SIG-M5 (cell line): ENCODE measurements at places on chromosomes 12 and 14.

DNA sequence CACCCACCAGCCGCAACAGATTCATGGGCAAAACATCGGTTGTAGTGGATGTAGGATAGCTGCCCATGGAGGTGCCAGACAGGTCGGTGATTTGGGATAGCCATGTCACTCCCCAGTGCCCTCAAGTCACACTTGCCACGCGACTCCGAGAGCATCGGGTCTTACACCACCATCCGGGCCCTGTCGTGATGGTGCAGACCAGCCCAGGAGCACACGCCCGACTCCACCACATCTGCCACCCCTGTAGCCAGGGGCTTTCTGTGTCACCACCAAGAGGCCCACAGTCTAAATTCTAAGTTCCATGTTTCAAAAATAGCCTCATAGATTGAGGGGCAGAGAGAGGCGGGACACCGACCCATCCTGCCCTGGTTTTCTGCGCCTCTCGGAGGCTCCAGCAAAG is 18.0 kb downstream of the FOXN4 start:
- no peak for DNase-seq

GRCh38 chr12:51953864-51954263 is 2.4 kb downstream of the ACVR1B start:
- no peak for DNase-seq

GRCh38 chr14:20644520-20644919 is 3.0 kb upstream of the OR6S1 start:
- no peak for DNase-seq

DNA sequence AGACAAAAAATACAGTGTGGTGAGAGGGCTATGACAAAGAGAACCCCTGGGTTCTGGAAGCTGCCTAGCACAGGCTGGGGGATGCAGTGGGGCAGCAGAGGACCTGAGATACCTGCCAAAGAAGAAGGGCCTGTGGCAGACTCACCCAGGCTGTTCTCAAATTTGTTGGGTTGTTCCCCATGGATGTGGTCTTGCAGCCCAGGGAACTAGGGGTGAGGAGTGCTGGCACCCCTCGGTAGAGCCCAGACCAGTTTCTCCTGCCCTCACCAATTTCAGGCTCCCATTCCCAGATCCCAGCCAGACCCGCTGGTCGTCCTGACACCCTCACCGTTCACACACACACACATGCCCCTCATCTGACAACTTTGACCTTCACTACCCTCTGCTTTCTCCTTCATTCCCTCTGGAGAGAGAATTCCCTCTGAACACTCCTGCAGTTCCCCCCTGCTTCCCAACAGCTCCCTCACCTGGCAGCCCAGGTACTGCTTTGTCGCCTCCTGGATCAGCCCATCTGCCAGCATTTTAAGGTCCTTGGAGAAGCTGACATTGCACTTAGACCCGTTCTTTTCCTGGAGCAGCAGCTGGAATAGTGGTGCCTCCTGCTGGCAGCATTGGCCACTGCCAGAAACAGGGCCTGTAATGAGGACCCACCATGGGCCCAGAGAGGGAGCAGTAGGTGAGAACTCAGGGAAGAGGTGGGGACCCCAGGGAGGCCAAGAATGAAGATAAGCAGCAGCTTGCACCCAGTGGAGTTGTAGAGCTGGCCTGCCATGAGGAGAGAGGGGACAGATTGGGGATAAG is 5.9 kb upstream of the GDF11 start:
- DNase-seq, result no peak

DNA sequence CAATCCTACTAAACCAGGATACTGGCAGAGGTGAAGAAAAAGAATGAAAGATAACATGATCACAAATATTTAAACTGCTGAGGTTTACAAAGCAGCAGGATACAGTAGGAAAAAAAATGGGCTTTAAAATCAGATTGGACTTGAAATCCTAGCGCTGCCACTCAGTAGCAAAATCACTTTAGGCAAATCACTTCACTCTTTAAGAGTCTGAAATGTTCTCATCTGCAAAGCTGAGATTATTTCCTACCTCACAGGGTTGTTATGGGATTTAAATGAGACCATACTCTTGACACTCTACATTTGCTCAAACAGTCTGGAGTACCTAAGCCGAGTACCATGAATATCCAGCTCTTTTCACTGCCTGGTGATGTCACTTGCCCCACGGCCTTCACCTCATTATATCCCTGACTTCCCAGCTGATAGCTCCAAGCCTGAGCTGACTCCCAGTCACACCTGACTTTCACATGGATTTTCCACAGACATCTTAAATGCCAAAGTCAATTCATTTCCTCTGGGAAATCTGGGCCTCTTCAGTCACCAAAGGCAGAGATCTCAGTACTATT is 60.2 kb downstream of the UBR7 start:
- DNase-seq, result no peak

DNA sequence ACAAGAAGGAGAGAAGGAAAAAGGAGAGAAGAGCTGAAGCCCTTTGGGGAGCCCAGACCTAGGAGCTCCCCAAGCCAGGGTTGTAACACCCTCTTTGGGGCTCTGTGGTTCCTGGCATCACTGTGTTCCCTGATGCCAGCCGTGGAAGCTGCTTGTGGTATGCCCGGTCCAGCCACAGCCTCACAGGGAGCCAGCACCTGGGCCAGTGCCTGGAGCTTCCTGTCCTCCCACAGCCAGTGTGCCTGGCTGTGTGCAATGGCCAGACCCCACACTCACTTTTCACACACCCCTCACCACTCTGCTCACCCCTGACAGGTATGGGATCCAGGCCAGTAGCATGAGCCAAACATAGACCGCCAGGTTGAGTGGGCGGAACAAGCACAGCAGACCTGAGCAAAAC is 834.7 kb downstream of the FLRT2 start:
- no peak for DNase-seq

DNA sequence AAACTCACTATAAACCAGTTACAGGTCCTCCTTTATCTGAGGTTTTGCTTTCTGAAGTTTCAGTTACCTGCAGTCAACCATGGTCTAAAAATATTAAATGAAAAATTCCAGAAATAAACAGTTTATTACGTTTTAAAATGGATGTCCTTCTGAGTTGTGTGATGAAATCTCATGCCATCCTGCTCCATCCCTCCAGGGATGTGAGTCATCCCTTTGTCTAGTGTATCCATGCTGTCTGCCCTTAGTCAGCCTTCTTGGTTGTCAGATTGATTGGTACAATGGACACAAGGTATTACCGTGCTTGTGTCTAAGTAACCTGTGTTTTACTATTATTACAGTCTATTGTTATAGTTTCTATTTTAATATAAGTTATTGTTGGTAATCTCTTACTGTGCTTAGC is 328.3 kb downstream of the APAF1 start:
- DNase-seq, result no peak

DNA sequence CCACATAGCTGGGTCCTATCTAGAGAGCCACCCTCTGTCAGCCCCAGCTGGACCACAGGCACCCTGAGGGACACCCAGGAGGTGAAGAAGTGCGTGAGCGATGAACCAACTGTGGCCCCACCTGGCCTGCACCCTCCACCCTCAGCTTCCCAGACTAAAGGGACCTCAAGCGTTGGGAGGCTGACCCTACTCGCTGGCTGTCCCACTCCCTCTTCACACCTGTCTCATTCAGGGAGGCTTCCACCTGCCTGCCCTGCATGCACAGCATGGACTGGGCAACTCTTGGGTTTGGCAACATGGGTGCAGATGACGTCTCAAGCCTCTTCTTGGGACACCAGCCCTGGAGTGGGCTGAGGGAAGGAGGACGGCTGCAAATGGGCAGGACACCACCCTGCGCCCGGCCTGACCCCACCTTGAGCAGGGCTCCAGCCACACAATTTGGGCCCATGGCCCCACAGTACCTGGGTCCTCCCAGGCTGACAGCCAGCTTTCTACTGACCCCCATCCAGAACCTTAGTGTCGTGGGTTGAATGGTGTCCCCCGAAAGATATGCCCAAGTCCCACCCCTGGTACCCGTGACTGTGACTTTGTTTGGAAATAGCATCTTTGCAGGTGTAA is 2.1 kb downstream of the TMEM179 start:
- DNase-seq, result no peak

DNA sequence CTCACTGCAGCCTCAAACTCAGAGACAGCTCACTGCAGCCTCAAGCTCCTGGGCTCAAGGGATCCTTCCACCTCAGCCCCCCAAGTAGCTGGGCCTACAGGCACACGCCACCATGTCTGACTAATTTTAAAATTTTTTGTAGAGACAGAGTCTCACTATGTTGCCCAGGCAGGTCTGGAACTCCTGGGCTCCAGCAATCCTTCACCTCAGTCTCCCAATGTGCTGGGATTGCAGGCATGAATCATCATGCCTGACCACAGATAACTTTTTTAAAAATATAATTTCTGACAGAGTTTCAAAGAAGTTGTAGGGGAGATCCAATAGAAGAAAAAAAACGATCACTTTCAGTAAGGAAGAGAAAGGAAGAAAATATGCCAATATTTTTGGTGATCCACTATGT is 189.7 kb upstream of the CDKN3 start:
- DNase-seq, result no peak

DNA sequence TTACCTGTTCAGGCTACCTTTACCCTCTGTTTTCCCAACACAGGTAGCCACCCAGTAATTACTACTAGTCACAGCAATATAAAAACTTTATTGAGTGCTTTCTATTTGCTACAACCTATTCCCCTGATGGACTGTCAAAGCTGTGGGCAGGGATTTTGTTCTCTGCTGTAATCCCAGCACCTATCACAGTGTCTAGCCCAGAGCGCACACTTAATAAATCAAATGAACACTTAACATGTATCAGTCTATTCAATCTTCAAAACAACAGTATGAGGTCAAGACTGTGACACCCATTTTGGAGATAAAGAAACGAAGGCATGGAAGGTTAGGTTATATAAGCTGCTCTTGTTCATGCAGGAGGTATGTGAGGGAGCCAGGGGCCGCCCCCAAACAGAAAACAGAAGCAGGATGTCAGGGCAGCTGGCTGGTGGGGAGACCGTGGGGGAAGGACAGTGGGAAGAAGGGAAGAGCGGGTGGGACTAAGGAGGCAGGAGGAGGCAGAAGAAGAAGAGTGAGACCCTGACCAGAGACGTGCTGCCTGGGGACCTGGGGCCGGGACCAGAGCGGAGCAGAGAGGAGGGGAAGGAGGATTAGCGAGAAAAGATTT is 1.7 kb downstream of the TNFRSF1A start:
- no peak for DNase-seq

GRCh38 chr12:1083151-1083888 is 92.3 kb downstream of the ERC1 start:
- no peak for DNase-seq

DNA sequence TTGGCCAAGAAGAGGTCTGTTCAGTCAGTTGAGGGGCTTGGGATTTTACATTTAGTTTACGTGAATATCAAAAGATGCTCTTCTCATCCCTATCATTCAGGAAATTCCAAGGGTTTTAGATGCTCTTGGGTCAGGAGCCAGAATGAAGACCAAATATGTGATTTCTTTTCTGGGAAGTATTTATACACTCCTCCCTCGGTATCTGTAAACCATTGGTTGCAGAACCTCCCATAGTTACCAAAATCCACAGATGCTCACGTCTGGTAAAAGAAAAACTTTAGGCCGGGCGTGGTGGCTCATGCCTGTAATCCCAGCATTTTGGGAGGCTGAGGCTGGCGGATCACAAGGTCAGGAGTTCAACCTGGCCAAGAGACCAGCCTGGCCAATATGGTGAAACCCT is 75.9 kb downstream of the TNFAIP2 start:
- no peak for DNase-seq

DNA sequence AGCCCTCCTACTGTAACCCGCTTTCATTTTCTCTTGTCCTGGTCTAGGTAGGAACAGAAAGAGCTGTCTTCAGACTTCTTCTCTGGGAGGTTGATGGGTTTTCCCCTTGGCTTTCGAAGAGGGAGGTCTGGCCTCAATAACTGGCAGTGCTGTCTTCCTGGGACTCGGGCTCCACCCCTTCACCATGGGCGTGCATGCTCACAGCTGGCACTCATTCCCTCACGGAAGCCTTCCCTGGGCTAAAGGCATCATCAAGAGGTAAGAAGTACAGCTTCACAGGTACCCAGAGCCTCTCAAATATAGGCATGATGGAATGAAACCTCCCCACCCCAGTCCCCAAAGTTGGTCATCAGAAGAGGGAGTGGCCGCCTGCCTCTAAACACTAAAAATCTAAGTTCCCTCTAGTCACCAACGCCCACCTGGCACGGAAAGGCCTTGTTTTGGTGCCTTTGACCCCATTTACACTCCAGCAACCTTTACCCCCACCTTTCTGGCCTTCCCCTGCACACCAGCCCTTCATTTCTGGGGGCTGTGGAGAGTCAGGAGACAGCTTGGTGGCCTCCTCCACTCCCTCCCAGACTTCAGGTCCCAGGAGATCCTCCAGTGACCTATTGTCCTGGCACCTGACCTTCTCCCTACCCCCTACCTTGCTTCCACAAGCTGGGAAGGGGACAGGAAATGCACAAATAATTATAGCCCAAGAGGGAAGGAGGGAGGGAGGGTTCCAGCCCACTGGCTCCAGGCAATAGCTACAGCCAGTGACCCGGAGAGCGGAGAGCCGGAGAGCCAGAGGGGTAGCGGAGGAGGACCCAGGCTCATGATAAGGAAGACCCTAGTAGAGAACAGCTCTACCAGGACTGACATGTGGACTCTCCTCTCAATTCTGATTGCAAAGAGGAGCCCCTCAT is 2.8 kb downstream of the RAPGEF3 start:
- DNase-seq, result no peak

DNA sequence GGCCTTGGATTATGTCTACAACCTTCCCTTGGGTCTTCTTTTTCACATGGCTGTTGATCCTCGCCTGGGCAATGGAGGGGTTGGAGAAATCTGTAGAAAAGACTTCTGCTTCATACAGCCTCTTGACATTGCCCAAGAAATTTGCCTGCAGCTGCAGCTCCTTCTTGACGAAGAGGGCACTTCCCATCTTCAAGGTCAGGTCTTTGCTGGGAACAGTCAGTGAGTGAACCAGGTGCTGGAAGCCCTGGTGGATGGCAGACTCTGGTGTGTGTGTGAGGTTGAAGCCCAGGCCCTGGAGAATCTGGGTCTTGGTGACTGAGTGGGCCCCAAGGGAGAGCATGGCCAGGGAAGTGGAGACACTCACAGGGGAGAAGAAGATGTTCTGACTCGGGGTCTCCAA is 6.7 kb downstream of the SERPINA9 start:
- no peak for DNase-seq

DNA sequence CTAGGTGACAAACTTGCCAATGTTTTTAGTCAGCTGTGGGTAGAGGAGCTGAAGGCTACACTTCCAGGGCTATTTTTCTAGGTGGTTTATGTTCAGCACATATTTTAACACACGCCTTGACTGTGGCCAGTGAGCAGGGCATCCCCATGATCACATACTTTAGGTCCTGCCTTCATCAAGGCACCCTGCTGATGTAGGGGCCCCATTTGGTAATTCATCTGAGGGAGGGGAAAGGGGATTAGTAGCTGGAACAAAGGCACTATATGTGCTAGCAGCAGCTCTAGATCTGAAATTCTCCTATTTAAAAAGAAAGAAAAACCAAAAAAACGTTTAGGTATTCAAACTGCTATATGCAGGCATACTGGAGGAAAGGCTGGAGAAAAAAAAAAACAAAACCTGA is 14.5 kb downstream of the EGLN3 start:
- no peak for DNase-seq
